ENCODE measurements at places on chromosomes 1 and 21.

GRCh38 chr1:211788626-211789025, 41.9 kb downstream of the LPGAT1 start:
- no peak for DNase-seq

DNA sequence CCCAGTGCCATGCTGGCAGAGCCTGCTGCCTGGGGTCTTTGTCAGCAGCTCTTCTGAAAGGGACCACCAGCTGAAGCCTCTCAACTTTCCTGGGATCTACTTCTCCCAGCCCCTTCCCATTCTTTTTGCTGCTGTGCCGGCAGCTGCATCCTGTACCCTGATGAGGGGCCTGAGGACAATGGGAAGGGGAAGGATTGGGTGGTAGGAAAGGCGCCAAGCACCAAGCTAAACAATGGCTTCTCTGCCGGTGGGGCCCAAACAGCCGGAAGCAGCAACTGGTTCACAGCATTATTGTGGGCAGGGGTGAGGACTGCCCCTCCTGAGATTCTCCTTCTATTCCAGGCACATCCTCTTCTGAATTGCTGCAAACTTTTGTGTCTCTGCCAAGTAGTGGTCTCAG, 5.0 kb upstream of the EFCAB14 start:
- no peak for DNase-seq

DNA sequence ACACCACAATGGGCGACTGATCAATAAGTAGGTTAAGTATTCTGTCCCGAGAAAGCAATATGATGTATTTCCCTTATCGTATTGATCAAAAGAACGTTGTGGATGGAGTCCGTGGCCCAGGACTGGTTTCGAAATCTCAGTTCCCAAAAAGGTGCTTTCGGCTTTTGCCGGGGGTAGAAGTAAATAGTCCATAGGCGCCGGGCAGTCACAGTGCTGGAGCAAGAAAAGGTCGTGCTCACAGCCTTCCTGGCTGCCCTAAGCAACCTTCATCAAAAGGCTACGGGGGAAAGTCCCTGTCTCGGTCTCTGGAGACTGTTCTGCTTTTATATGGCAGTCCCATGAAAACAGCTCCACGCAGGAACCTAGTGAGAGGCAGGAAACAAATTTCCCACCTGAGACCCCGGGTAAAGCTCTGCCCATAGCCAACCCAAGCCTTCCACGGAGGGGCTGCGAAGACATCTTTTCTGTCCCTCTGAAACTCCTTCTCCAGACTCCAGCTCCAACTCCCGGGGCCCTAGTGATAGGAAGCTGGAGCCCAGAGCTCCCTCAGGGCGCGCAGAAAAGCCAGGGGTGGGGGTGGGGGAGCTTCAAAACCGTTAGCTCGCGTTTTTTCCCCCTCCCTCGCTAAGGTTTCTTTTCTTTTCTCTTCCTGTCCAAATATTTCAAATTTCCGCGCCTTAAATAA, 7.0 kb downstream of the CDKN2C start:
- DNase-seq, result no peak

GRCh38 chr1:43942411-43942810, 4.3 kb upstream of the IPO13 start:
- DNase-seq, result no peak

DNA sequence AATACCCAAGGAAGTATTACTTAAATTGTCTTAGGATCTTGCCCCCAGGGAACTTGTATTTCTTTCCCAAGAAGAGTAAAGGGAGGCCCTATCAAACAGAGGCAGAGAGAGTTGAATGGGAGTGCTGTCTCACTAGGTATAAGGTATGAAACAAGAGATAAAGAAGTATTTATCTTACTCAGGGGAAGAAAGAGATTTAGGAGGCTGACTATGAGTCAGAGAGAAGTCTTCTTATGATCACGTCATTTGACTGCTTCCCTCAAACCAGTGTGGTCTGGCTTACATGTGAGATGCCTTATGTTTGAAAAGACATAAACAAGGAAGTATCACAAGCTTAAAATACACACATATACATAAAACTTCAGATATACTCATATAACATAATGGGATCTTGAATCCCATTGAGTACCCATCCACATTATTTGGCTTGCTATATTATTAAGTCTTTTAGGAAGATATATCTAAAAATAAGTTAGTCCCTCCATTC, 29.6 kb downstream of the DUSP10 start:
- no peak for DNase-seq

DNA sequence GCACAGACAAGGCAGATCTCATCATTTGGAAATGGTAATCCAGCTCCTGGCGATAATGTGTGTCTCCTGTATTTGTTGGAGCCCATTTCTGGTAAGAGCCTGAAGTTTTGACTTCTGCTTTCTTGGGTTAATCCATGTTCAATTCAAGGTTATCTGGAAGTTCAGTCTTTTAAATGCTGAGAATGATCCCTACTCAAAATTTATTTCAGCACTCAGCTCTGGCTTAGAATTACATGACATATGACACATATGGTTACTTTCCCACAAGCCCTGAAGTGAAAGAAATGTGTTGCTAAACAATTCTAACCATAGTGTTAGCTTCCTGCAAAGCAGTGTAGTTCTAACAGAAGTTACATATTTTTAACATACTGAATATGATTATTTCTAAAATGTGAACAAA, 2.7 kb downstream of the PTGFR start:
- no peak for DNase-seq

GRCh38 chr1:29969576-29969975, 733.3 kb downstream of the PTPRU start:
- no peak for DNase-seq
